ENCODE measurements at places on chromosomes 16 and 17.
A peak's percentile ranks its signal among the peaks of the same experiment; 100 is the strongest.

DNA sequence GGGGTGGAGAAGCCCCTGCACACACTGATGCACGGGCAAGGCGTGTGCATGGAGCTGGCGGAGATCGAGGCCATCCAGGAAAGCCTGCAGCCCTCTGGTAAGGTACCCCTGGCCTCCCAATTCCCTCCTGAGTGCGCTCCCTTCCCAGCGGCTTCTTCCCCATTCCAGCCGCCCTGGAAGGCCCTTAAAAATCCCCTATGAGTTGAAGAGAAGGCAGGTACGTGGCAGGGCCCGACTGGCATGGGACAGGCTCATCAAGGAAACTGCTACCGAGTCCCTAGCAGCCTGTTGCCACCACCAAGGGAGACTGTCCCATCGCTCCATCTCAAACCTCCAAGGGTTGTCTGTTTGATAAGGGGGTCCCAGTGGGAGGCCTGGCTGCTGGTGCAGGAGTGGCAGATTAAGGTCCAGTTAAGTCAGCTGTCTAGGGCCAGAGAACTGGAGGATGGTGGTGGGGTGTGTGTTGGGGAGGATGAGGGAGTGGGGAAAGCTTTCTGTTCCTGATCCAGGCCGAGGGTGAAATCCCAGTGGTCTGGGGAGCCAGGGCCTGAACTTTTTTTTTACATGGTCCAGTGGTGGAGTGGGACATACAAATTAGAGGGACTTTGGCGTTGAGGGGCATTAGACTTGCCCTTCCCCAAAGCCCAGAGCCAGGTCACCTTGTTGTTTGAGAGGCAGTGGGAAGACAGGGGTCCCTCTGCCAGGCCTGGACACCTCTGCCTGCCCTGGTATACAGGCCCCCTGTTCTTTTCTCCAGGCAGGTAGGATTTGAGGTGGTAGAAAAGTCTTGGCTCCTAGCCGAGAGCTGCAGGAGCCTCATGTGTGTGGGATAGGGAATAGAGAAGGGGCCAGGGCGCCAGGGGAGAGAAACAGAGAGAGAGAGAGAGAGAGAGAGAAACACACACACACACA lies 994 bp downstream of the IGFBP4 start:
- DNase-seq = no peak

GRCh38 chr17:78567991-78568390 lies 9.2 kb downstream of the DNAH17 start:
- no peak for DNase-seq

DNA sequence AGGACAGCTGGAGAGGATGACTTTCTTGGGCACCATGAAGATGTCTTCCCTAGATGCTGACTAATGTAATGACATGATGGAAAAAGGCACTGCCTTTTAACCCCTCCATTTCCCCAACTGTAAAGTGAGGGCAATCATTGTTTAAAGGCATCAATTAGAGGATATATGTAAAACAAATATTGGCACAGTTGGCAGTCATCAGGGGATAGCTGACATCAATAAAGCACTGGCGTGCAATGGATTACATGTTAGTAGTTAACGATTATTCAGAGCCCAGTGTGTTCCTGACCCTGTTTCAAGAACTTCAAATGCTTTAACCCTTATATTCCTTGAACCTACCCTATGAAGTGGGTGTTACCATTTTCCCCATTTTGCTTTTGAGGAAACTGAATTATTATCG lies 100.7 kb downstream of the TMEM114 start:
- DNase-seq = no peak

DNA sequence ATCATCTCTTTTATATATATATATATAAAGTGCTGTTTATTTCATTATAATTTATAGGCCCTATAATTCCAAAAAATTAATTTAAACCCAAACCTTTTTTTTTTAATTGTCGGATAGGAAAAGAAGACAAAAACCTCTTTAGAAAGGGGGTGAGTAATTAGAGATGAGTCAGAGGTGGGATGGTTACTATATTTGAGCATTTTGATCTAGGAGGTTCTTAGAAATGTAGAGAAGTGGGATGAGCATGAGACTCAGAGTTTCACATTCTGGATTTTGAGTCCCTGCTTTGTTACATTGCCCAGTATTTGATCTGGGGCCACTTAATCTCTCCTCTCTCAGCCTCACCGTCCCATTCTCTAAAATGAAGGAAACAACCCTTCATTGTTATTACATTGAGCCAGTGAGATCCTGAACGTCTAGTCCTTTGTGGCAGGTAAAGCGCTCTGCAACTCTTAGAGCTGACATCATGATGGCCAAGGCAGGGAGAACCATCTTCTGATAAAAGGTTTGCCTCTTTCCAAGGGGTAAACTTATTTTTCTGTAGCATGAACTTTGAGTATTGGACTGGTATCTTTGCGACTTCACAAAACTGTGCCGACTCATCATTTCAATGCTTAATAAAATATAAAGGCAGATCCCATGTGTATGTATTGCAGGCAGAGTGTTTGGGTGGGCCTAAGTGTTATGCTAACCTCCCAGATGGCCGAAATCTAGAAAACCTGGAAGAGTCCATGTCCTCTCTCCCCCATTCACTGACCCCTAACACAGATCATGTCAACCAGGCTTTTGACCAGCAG lies 21.3 kb downstream of the HS3ST3B1 start:
- DNase-seq = no peak

DNA sequence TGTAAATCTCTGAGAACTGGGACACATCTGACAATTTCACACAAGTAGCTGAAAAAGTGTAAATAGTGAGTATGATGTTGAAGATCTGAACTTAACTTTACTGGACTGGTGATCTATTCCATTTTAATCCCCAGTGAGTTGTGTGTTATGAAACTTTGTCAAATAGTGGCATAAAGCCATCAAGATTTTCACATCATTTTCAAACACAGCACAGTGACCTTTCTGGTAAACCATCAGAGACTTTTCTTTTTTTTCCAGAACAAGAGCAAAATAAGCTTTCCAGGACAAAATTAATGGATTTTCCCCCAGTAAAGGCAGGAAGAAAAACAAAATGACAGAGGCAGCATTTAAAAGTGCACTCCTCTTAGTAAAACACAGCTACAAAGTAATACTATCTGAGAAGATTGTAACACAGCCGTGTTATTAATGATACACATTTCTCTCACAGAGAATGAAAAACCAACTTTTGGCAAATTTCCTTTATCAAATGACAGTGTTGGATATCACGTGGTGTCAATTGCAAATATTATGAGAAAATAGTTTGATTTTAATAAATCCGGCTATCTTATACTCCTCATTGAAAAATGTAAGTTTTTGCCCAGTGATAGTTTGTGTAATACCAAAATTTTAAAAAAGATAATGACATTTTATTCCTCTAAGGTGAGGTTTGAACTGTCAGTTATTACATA lies 16.8 kb upstream of the COL1A1 start:
- no peak for DNase-seq

GRCh38 chr17:65278050-65278819 lies 141.1 kb downstream of the RGS9 start:
- peak; percentile 55 for DNase-seq

DNA sequence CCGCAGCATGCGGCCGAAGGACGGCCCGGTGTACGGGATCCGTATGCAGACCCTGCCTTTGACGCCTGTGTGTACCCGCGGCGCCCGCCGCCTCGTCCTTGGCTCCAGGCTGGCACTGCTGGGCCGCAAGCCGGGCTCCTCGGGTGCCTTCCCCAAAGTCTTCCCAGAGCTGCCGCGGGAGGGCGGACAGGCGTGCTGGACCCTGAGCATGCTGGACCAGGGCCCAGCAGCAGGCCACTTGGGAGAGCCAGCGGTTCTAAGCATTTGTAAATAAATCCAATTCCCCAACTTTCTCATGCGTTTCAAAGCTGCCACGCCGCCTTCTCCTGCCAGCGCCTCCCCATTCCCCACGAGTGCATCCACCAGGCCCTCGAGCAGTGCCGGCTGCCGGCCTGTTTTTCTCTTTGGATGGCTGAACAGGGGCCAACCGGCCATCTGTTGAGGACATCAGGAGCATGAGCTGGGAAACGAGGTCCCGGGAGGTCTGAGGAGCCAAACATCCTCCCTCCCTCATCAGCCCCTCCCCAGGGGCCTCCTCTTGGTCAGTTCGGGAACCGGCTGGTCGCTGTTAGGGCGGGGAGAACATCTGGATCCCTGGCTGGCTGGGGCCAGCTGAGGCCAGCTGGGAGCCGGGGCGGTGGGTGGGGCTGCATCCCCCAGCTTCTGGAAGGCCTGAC lies 20.5 kb upstream of the PABPN1L start:
- no peak for DNase-seq

- DNase-seq = no peak
These were observed 262.6 kb upstream of the CDH11 start for GRCh38 chr16:65384441-65384840.

DNA sequence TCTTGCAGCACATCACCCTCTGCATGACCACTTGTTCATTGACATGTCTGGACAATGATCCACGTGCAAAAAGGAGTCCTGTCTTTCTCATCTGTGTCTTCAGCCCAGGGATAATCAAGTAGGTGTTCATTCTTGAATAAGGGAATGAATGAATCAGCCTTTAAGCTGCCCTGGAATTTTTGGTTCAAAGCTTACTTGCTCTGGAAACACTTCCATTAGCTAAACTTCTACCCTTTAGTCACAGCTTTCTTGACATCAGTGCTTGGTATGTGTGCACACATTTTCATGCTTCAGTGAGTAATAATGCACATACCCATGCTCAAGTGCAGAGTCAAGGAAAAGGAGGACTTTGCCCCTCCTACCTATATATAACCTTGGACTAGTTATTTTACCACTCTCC lies 103.0 kb upstream of the CDH13 start:
- no peak for DNase-seq

DNA sequence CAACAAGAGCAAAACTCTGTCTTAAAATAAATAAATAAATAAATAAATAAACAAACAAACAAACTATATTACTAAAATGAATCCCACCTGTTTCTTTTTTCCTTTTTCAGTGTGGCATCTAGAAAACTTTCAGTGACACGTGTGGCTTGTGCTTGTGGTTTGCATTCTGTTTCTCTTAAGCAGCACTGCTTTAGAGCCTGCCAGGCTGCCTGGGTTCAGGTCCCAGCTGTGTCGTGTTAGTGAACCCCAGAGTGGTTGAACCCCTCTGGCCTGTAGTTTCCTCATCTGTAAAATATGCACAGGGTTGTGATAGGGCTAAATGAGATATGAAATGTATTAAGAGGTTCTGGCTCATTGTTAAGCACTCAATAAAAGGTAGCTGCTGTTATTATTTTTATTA lies 12.1 kb upstream of the EPN3 start:
- DNase-seq = no peak

GRCh38 chr16:10641953-10642949 lies 52.5 kb downstream of the TEKT5 start:
- DNase-seq = no peak

DNA sequence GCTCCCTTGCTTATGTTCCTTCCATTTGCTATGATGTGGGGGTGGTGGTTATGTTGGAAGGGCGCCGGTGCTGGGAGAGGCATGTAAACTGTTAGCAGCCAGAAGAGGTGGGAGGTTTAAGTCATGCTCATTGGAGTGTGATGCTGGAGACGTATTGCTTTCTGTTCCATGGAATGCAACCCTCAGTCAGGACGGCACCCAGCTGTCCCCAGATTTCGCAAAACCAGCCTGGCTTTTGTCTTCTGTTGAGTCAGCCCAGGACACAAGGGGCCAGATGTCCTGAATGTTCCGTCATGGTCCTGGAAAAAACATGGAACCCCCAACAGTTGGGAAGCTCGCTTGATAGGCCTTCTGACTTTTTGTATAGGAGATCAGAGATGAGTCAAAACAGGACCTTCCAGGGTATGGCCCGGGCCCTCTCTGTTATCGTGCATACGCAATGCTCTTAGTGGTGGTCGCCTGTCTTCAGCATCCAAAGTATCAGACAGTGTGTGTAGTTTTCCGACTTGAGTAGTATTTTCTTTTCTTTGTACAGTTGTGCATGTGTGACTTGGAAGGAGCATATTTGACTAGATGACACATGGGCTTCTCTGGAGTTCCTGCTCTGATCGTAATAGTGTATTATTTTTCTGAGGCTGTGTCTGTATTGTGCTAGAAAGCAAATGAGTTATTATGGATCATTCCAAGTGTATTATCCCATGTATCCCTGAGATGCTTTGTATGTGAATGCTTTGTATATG lies 201.9 kb downstream of the SNX29 start:
- no peak for DNase-seq

- DNase-seq = no peak
These were observed 5.0 kb downstream of the ATF7IP2 start for GRCh38 chr16:10390867-10391266.

- no peak for DNase-seq
These were observed 670.0 kb downstream of the TOX3 start for GRCh38 chr16:51876934-51877333.

GRCh38 chr17:65556014-65556909 lies 5.2 kb downstream of the AXIN2 start:
- peak; percentile 16 for DNase-seq

DNA sequence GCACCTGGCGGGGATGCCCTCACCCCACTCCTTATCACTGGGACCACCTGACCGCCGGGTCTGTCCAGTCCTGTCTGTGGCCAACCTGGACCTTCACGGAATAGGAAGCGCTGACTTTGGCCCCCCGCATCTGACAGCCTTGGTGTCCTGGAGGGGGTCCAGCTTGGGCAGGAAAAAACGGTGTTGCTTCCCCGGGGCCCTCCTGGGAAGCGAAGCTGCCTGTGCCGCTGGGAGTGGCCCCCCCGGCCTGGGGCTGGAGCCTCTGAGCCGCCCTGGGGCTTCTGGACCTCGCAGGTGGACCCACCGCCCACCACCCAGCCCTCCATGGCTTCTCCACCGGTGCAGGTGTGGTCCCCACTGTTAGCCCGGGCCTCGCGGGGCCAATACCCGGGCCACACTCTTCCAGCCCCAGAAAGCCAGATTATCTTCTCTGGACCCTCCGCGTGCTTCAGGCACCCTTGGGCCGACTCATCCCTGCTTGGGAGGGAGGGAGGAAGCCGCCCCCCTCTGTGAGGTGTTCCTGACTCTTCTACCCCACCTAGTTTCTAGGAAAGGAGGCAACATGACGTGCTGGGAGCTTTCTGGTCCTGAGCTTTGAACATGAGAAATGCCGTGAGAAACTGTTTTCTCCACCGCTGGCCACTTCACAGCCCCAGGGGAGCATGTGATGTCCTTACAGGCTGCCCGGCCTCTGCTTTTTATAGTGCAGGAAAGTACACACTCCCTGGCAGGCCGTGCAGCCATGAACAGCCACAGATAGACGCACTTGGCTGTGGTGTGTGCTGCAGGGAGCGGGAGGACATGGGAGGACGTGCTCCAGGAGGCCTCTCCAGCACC lies 1.1 kb downstream of the C1QTNF1 start:
- DNase-seq = no peak

GRCh38 chr16:14416184-14416583 lies 213.9 kb downstream of the PARN start:
- no peak for DNase-seq

GRCh38 chr17:80263253-80264204 lies 2.9 kb downstream of the RNF213 start:
- peak; percentile 10 for DNase-seq

- DNase-seq = no peak
These were observed 203.6 kb downstream of the CPPED1 start for GRCh38 chr16:12600116-12600515.

DNA sequence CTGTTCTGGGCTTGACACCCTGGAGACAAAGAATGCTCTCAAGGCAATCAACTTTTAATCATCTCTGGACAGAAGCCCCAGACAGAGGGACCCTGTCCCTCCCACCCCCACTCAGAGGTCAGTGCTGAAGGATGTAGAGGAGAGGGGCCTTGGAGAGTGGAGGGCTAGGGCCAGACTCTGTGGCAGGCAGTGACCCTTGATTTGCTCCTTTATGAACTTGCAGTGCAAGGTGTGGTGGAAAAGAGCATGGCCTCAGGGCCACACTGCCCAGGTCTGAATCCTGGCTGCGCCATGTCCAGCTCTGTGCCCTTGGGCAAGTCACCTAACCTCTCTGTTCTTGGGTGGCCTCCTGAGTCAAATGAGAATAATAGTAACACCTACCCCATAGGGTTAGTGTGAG lies 134.3 kb downstream of the TMEM132E start:
- DNase-seq = no peak

Measured in NCI-H1092 treated with DMSO at 0.1 percent for 48 hours (cell line).